ENCODE measurements at places on chromosomes 5 and 9. TPM values are rescaled to one million over a fixed set of nuclear protein-coding genes. Genes with fewer than 3 reads are reported as not detected.

Gene SPINK5
- total RNA-seq, result not detected

Gene PTPDC1
- 1.5 TPM for total RNA-seq

Gene ADGRD2
- not detected for total RNA-seq

Gene FOXD4
- 0.17 TPM for total RNA-seq

Gene BTNL3
- 0.19 TPM for total RNA-seq

Gene IFNA21
- not detected for total RNA-seq

- no peaks in the 10 kb centered on the region for H3K4me1 ChIP-seq
- H3K36me3 ChIP-seq, result no peaks in the 10 kb centered on the region
- no peak for DNase-seq
- H3K27ac ChIP-seq, result no peak overlapping the region
- no peak overlapping the region for H3K4me3 ChIP-seq
These were observed 91.9 kb downstream of the JAKMIP2 start for GRCh38 chr5:147690595-147690994.

- no peaks in the 10 kb centered on the region for H3K36me3 ChIP-seq
- H3K4me3 ChIP-seq, result no peak overlapping the region
- H3K4me1 ChIP-seq, result no peaks in the 10 kb centered on the region
These were observed 66.1 kb upstream of the EDIL3 start for GRCh38 chr5:84450617-84451414.

DNA sequence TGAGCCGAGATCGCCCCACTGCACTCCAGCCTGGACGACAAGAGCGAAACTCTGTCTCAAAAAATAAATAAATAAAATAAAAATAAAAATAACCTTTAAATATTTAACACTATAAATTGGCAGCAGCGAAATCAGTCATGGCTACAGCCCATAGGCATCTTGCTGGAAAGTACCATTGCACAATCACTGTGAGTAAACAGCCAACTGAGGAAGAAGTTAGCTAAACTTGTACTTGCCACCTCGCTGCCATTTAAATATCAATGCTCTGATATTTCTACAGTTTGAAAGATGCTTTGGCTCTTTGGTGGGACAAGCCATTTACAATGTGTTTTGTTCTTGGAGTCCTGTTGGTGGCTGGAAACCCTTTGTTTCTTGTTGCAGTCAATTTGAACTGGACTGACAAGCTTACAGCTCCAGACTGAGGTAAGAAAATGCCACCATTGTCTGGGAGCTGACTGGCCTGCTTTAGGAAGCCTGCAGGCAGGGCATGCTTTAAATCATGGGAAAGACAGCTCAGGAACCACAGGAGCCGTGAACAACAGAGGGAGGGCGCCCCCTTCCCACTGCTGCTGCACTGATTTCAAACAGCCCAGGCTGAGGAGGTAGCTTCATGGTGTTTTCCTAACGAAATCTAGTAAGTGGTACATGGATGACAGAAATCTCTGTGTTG, 322.8 kb upstream of the RFX3 start:
- no peak for DNase-seq
- no peaks in the 10 kb centered on the region for H3K27me3 ChIP-seq
- no peaks in the 10 kb centered on the region for H3K4me1 ChIP-seq
- no peak overlapping the region for H3K4me3 ChIP-seq
- H3K27ac ChIP-seq, result no peak overlapping the region

- no peaks in the 10 kb centered on the region for H3K36me3 ChIP-seq
- H3K4me3 ChIP-seq, result no peak overlapping the region
- no peak overlapping the region for H3K27ac ChIP-seq
- no peak for DNase-seq
- H3K4me1 ChIP-seq, result no peaks in the 10 kb centered on the region
These were observed 130.7 kb downstream of the TRIM32 start for GRCh38 chr9:116817762-116818161.

DNA sequence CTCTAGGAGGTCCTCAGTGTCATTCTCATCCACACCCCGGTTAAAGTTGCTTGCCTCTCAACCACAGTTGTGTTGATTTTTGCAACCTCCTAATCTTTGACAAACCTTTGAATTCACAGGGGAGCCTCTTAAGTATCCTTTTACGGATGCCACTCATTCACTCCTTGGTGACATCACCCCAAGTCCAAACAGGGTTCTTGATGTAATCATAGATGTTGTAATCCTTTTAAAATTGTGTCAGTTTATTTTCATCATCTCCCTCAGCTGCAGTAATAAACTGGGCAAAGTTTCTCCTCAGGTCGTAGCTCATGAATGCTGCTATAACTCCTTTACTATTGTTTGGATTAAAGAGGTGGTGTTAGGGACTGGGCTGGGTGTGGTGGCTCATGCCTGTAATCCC, 637.2 kb upstream of the NUDT12 start:
- DNase-seq, result no peak
- no peaks in the 10 kb centered on the region for H3K36me3 ChIP-seq
- no peak overlapping the region for H3K4me3 ChIP-seq
- no peaks in the 10 kb centered on the region for H3K27me3 ChIP-seq
- H3K4me1 ChIP-seq, result no peaks in the 10 kb centered on the region
- H3K27ac ChIP-seq, result no peak overlapping the region

DNA sequence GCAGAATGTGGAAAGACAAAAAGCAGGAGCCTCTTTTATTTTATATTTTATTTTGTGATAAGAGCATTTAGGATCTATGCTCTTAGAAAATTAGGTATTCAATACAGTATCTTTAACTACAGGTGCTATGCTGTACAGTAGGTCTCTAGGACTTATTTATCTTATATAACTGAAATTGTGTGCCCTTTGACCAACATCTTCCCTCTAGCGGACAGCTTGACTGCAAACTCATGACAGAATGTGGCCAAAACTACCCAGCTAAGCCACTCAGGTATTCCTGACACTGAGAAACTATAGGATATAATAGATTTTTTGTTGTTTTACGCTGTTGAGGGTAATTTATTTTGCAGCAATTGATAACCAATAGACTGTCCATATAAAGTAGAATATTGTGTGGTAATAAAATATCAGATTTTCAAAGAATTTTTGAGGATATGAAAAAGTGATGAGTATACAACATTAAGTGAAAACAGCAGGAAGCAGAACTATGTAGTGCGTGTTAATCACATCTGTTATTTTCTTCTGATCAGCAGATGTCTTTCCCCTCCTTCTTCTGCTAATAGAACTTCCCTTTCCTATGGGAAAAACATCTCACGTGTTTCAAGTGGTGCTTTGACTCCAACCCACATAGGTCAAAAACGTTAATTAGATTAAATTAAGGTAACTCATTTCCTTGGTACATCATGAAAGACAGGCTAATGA, 69.9 kb upstream of the SELENOP start:
- DNase-seq, result no peak
- H3K4me1 ChIP-seq, result peaks cover 37% of the 10 kb centered on the region
- H3K36me3 ChIP-seq, result no peaks in the 10 kb centered on the region
- H3K4me3 ChIP-seq, result no peak overlapping the region
- no peaks in the 10 kb centered on the region for H3K27me3 ChIP-seq
- no peak overlapping the region for H3K27ac ChIP-seq
